ENCODE measurements at places on chromosomes 11 and 22. TPM values are rescaled to one million over a fixed set of nuclear protein-coding genes. Genes with fewer than 3 reads are reported as not detected.

E2F8 gene
- 18.4 TPM for total RNA-seq

- peaks cover 64% of the 10 kb centered on the region for H3K27me3 ChIP-seq
- no peaks in the 10 kb centered on the region for H3K36me3 ChIP-seq
- H3K27ac ChIP-seq: no peak overlapping the region
- no peak for DNase-seq
Observed at GRCh38 chr11:117584056-117584830, 212.8 kb downstream of the DSCAML1 start.

PPARA gene
- total RNA-seq: 14.5 TPM

SAA1 gene
- 8.6 TPM for total RNA-seq

CCDC34 gene
- 18.7 TPM for total RNA-seq

GRCh38 chr11:4543561-4543960 is 1.4 kb upstream of the OR52M1 start:
- no peaks in the 10 kb centered on the region for H3K36me3 ChIP-seq
- peaks cover 15% of the 10 kb centered on the region for H3K27me3 ChIP-seq
- no peak overlapping the region for H3K27ac ChIP-seq
- no peak for DNase-seq
- H3K4me3 ChIP-seq: no peak overlapping the region

- no peaks in the 10 kb centered on the region for H3K36me3 ChIP-seq
- H3K27me3 ChIP-seq: 0 out of 2 replicates have a peak, but pooled peaks cover 2% of the 10 kb centered on the region
- DNase-seq: no peak
- peaks cover 3% of the 10 kb centered on the region for H3K4me1 ChIP-seq
Observed at GRCh38 chr11:68868221-68868835, 26.6 kb upstream of the CPT1A start.

- H3K27ac ChIP-seq: no peak overlapping the region
- peaks cover 40% of the 10 kb centered on the region for H3K27me3 ChIP-seq
- no peaks in the 10 kb centered on the region for H3K4me1 ChIP-seq
Observed at GRCh38 chr11:44319552-44320288, 9.8 kb upstream of the ALX4 start.

- H3K36me3 ChIP-seq: no peaks in the 10 kb centered on the region
- H3K27ac ChIP-seq: no peak overlapping the region
- H3K4me3 ChIP-seq: no peak overlapping the region
- H3K27me3 ChIP-seq: peaks cover 14% of the 10 kb centered on the region
- DNase-seq: no peak
Observed at GRCh38 chr11:106961518-106961917, 56.8 kb downstream of the GUCY1A2 start.

LSP1 gene
- 1.3 TPM for total RNA-seq

DNA sequence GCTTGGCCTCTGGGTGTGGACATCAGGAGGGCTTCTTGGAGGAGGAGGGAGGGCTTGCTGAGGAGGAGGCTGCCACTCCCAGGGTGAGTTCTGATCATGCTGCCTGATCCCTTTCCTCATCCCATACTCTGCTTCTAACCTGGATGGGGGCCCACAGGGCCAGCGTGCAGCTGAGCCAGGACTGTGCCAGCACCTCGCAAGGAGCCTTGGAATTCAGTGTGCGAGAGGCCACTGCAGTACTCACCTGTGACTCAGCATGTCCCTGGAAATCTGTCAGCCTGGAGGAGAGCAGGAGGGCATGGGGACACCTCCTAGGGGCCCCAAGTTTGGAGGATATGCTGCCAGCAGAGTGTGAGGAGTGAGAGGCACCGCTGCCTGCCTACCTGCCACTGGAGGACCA is 4.2 kb upstream of the GAB4 start:
- no peak overlapping the region for H3K27ac ChIP-seq
- no peak overlapping the region for H3K4me3 ChIP-seq
- no peak for DNase-seq
- H3K4me1 ChIP-seq: no peaks in the 10 kb centered on the region
- H3K36me3 ChIP-seq: no peaks in the 10 kb centered on the region

DNA sequence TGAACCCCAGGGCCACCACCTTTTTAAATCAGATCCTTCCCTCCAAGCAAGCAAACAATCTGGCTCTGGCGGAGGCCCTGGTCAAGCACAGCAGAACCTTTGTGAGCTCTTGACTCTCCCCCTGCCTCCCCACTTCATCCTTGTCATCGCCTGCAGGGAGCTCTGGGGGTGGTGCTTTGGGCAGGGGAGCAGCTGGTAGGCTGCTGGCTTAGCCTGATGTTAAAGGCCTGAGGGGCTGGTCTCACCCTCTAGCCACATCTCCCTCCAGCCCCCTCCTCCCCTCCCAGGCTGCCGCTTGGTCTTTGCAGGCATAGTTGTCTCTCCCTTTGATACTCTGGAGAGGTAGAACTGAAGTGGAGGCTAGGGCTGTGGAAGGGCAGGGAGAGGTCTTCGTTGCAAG is 50.9 kb downstream of the THAP12 start:
- H3K4me1 ChIP-seq: peaks cover 15% of the 10 kb centered on the region
- no peaks in the 10 kb centered on the region for H3K27me3 ChIP-seq
- no peak overlapping the region for H3K27ac ChIP-seq
- DNase-seq: no peak
- no peaks in the 10 kb centered on the region for H3K36me3 ChIP-seq

- H3K27ac ChIP-seq: no peak overlapping the region
- no peaks in the 10 kb centered on the region for H3K36me3 ChIP-seq
- DNase-seq: no peak
- no peaks in the 10 kb centered on the region for H3K4me1 ChIP-seq
- H3K4me3 ChIP-seq: no peak overlapping the region
- no peaks in the 10 kb centered on the region for H3K27me3 ChIP-seq
Observed at GRCh38 chr11:9070749-9071491, 20.5 kb downstream of the SCUBE2 start.

All from HCT116 (cell line).